ENCODE measurements at places on chromosomes 5 and 9. TPM values are rescaled to one million over a fixed set of nuclear protein-coding genes. Genes with fewer than 3 reads are reported as not detected.
A peak's percentile ranks its signal among the peaks of the same experiment; 100 is the strongest.

PDCD1LG2 gene
- total RNA-seq, result not detected

DNA sequence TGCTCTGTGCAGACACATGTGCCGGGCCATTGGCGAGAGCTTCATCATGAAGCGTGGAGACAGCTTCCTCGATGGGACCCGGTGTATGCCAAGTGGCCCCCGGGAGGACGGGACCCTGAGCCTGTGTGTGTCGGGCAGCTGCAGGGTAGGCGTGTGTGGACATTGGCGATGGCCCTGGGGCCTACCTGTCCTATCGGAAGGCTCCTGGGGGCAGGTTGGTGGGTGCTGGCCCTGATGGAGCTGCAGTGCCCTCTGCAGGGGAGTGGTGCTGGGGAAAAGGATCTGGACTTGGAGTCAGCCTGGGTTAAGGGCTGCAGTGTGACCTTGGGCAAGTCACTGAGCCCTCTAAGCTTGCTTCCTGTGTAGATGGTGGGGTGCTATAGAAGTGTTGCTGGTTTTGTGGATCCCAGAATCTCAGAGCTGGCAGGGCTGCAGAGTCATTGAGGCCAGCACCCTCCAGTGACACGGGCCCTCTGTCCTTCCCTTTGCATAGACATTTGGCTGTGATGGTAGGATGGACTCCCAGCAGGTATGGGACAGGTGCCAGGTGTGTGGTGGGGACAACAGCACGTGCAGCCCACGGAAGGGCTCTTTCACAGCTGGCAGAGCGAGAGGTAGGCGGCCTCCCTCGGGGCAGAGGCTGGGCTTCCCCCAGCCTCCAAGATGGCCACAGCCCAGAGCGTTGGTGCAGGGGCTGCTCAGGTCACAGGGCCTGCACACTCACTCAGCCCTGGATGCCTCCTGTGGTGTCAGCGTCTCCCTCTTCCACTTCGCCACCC is 15.8 kb downstream of the ADAMTS13 start:
- H3K27ac ChIP-seq, result no peak overlapping the region
- no peaks in the 10 kb centered on the region for H3K4me1 ChIP-seq
- DNase-seq, result no peak
- no peak overlapping the region for H3K4me3 ChIP-seq
- H3K36me3 ChIP-seq, result no peaks in the 10 kb centered on the region

DNA sequence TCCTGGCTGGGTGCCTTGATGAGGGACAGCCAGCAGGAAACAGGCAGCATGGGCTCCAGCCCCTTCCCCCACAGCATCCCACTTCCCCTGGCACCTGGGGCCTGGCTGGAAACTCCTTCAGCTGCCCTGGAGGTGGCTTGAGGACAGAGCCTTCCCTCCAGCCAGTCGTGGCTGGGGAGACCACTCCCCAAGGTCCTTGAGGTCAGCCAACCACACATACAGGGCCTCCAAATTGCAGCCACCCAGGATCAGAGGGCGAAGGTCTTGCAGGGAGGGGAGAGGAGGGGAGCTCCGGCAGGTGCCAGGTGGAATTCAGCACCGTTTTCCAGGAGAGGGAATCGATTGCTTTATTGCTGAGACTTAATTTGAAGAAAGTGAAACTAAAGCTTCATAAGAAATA is 280.4 kb downstream of the PBX3 start:
- H3K36me3 ChIP-seq, result no peaks in the 10 kb centered on the region
- DNase-seq, result no peak
- no peak overlapping the region for H3K27ac ChIP-seq
- H3K27me3 ChIP-seq, result peaks cover 15% of the 10 kb centered on the region
- H3K4me3 ChIP-seq, result no peak overlapping the region

DNA sequence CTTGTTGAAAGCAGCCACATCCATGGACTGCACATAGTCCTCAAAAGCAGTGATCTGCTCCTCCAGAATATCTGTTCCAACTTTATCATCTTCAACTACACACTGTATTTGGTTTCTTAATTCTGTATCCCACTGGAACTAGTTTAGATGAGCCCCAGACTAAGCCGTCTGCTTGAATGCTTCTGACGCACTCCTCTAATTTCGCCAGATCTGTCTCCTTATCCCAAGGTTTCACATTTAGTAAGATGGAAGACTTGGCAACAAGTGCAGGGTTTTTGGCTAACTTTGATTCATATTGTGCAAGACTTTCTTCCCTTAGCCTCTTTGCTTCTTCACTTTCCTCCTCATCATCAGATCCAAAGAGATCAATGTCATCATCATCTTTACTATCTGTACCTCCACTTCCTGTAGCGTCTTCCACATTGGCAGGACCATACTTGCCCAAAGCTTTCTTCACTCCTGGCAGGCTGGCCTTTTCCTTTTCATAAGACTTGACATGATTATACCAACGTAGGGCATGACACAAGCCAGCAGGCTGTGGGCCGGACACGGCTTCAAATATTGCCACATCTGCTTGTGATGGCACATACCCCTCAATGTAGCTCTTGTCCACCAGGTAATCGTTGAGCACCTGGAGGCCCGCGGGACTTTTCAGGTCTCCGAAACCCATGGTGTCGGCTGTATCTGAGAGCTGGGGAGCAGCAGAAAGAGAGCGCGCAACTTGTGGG is 56.2 kb upstream of the PIK3R1 start:
- H3K36me3 ChIP-seq, result no peaks in the 10 kb centered on the region
- DNase-seq, result no peak
- H3K4me1 ChIP-seq, result no peaks in the 10 kb centered on the region
- no peaks in the 10 kb centered on the region for H3K27me3 ChIP-seq

GRCh38 chr5:151081431-151082281 is 822 bp upstream of the TNIP1 start:
- peaks cover 82% of the 10 kb centered on the region for H3K4me1 ChIP-seq
- peaks cover 99% of the 10 kb centered on the region for H3K36me3 ChIP-seq
- peak overlapping the region; percentile 75 for H3K4me3 ChIP-seq
- DNase-seq, result no peak

- no peak overlapping the region for H3K4me3 ChIP-seq
- H3K27ac ChIP-seq, result peak overlapping the region; percentile 4
- H3K27me3 ChIP-seq, result no peaks in the 10 kb centered on the region
- H3K4me1 ChIP-seq, result peaks cover 52% of the 10 kb centered on the region
- peak; percentile 55 for DNase-seq
Observed at GRCh38 chr9:76373173-76373783, 20.9 kb downstream of the RFK start.

DNA sequence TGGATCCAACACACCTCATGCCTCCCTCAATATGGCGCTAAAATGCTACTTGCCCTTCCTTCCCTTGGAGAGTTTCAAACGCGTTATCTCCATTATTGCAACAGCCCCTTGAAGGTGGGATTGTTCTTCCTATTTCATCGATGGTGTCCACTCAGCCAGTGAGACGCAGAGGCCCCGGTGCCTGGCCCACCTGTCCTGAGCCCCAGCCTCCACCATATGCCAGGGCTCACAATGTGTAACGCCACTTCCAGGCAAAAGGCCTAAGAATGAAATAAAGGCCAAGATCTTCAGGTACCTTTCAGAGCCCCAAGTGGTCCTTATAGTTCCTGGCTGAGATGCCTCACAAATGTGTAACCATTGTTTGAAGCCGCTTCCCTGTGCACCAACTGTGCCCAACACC is 170.7 kb upstream of the PHYKPL start:
- H3K4me3 ChIP-seq, result no peak overlapping the region
- no peaks in the 10 kb centered on the region for H3K4me1 ChIP-seq
- no peak for DNase-seq
- H3K27ac ChIP-seq, result no peak overlapping the region
- H3K27me3 ChIP-seq, result peaks cover 14% of the 10 kb centered on the region
- no peaks in the 10 kb centered on the region for H3K36me3 ChIP-seq

DNA sequence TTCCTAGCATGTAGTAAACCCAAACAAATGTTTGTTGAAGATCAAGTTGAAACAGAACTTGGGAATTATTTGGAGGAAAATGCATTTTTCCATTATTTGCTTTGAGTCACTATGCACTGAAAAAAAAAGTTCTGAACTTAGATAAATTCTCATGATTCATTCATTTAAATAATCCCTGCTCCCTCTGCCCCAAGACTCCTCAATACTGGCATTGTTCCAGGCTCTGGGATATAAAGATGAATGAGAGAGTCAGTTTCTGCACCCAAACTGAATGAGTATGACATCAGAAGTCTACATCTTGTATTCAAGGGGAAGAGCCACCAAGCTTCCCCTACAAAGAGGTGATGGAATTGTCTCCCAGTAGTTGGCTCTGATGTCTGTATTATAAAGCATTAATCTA is 123.9 kb downstream of the SEC61B start:
- H3K4me3 ChIP-seq, result no peak overlapping the region
- H3K27ac ChIP-seq, result no peak overlapping the region
- no peak for DNase-seq
- no peaks in the 10 kb centered on the region for H3K36me3 ChIP-seq
- peaks cover 39% of the 10 kb centered on the region for H3K27me3 ChIP-seq

DNA sequence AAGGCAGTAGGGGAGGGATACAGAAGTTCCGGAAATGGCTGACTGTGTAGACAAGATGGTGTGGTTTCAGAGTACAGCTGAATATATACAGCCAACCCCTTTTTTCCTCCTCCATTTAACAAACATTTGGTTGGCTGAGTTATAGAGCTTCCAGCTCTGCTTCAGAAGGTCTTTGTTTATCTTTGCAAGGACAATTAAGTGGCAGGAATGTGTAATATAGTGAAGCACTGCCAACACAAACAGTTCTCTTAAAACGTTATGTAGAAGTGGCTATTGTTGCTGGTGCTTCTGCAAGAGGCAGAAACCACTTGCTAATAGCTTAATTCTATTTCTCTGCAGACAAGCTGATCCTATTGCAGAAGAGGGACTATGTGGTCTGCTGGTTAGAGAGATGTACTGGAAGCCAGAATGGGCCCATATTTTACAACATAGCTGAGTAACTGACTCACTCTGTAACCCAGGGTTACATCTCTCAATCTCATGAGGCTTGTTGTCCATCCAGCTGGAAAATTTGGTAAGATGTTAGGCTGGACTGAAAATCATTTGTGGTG is 62.7 kb upstream of the OSMR start:
- H3K27ac ChIP-seq, result no peak overlapping the region
- DNase-seq, result no peak

PIP5KL1 gene
- total RNA-seq, result 0.17 TPM

DNA sequence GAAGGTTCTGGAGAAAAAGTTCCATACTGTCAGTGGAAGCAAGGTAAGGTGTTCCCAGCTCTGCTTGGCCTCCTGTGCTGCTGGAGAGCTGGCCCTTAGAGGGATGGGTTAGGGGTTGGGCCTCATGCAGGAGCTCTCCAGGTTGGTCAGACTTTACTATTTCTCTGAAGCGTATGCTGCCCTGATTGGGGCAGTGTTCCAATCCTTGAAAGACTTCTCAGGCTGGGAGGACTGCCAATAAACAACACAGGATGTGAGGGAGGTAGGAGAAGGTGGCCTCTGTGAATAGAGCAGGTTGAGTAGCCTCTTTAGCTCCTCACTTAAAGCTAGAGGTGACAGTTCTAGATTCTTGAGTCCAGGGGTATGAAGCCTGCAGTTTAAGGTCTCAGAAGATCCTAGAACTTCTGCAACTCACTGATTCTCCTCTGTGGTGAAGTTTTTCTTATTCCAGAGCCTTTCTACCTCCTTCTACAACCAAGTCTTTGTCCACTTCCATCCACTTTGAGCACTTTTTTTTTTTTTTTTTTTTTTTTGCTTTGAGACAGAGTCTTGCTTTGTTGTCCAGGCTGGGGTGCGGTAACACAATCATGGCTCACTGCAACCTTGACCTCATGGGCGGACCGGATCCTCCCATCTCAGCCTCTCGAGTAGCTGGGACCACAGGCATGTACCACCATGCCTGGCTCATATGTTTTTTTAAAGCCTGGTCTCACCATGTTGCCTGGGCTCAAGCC is 3.0 kb downstream of the HNRNPAB start:
- H3K4me3 ChIP-seq, result peak overlapping the region; percentile 85
- peak overlapping the region; percentile 86 for H3K27ac ChIP-seq
- H3K36me3 ChIP-seq, result peaks cover 95% of the 10 kb centered on the region
- H3K4me1 ChIP-seq, result peaks cover 40% of the 10 kb centered on the region
- peaks cover 12% of the 10 kb centered on the region for H3K27me3 ChIP-seq

GRCh38 chr9:29282121-29282520 is 1708.8 kb upstream of the C9orf72 start:
- no peak overlapping the region for H3K4me3 ChIP-seq
- DNase-seq, result no peak
- no peak overlapping the region for H3K27ac ChIP-seq

SH3PXD2B gene
- 25.6 TPM for total RNA-seq

HTR1A gene
- total RNA-seq, result not detected

DNA sequence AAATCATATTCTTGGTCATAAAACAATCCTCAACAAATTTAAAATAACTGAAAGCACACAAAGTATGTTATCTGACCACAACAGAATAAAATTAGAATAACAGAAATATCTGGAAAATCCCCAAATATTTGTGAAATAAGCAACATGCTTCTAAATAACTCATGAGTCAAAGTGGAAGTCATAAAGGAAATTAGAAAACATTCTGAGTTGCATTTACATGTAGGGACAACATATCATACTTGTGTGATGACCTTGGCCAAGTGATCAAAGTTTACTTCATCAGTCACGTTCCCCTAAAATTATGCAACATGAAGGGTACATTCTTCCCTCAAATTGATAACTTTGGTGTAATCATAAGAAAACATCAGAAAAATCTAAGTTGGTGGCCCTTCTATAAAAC is 64.7 kb downstream of the CSF2 start:
- H3K4me1 ChIP-seq, result no peaks in the 10 kb centered on the region
- peaks cover 58% of the 10 kb centered on the region for H3K27me3 ChIP-seq
- no peak for DNase-seq
- no peak overlapping the region for H3K27ac ChIP-seq
- no peaks in the 10 kb centered on the region for H3K36me3 ChIP-seq
- no peak overlapping the region for H3K4me3 ChIP-seq

GRCh38 chr5:110221036-110221435 is 505.4 kb downstream of the TMEM232 start:
- H3K4me3 ChIP-seq, result no peak overlapping the region
- no peak overlapping the region for H3K27ac ChIP-seq
- no peaks in the 10 kb centered on the region for H3K27me3 ChIP-seq
- H3K4me1 ChIP-seq, result no peaks in the 10 kb centered on the region
- no peaks in the 10 kb centered on the region for H3K36me3 ChIP-seq
- DNase-seq, result no peak

DNA sequence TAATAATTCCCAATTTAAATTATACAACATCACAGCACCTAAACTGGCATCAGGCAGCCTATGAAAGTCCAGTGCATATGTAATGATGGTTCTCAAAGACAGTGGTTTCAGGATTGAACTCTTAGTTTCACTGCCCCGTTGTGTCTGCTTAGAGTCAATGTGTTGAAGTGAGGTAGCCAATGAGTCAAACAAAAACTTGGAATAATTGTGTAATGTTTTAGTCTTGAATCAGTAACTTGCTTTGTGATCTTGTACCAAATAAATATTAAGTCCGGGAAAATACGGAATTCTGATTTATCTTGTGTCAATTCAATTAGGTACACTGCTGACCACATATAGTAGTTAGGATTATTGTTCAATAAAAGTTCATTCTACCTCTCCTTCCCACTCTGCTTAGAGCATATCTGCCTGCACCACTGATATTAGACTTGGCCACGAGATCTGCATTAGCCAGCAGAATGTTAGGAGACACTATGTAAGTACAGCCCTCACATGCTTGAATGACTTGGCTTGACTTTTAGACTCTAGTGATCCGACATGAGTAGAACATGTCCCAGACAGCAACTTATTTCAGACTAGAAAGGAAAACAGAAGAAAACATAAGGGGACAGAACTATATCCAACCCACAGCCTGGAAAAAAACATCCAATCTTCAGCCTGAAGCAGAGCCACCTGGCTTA is 441.5 kb upstream of the PTGER4 start:
- no peaks in the 10 kb centered on the region for H3K4me1 ChIP-seq
- no peak overlapping the region for H3K27ac ChIP-seq
- H3K27me3 ChIP-seq, result no peaks in the 10 kb centered on the region
- no peak overlapping the region for H3K4me3 ChIP-seq
- no peak for DNase-seq

PAEP gene
- not detected for total RNA-seq

VCAN gene
- 25.4 TPM for total RNA-seq

All from Calu3 (cell line).